ENCODE measurements at places on chromosomes 4 and X.

DNA sequence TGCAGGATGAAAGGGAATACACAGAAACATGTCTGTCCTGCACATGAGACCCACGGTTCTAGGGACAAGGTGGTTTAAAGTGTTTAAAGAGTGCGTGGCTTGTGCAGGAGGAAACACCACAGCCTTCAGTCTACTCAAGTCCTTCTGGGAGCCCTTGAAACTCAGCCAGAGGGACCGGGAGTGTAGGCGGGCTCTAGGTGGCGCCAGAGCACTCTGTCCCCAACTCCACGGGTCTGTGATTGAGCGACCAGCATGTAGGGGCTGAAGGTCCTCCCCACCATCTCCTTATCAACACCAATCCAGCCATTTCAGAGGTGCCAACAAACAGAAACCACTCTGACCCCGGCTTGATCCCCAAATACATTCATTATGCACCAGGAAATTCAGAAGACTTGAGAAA lies 82.0 kb upstream of the CLDN34 start:
- no peak for DNase-seq

DNA sequence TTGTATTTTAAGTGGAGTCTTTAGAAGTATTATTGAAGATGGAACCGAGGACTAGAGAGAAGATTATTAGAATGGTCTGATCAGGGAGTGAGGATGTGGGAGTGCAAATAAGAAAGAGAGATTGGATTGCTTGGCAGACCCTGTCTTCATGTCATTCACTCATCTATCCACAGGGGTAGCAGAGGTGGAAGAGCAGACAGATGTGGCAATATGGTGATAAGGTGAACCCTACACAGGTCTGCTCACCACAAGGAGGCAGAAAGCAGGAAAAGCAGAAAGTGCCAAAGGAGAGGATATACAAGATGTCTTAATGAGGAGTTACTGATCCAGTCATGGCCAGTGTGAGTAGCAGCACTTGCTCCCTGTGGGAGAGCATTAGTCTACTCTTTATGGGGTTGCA lies 129.4 kb downstream of the MAGEE2 start:
- DNase-seq: no peak

GRCh38 chrX:55290963-55291362 lies 26.2 kb upstream of the PAGE3 start:
- DNase-seq: no peak

DNA sequence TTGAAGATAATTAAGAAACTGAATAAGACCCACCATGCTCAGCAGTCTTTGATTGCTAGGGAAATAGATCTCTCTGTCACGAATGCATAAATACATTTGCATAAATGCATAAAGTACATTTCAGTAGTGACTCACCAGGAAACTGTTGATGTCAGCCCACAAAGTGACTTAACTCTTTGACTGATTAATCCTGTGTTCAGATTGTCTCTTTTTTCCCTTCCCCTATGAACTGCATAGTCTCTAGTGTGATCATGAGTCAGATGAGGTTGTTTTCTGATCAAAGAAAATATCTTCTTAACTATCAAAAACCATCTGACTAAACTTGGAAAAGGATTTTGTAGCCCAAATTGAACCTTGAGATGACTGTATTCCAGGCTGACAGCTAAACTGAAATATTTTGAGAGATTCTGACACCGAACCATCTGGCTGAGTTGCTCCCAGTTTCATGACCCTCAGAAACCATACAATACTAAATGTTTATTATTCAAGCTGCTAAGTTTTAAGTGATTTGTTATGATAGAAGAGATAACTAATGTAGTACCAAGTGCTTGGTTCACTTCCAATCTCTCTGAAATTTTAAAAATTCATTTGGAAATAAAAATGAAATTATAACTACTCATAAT lies 1381.5 kb upstream of the AGA start:
- no peak for DNase-seq

GRCh38 chr4:119623025-119623424 lies 5.6 kb downstream of the PDE5A start:
- DNase-seq: no peak

GRCh38 chrX:64437218-64437617 lies 42.0 kb upstream of the MTMR8 start:
- no peak for DNase-seq

GRCh38 chrX:44432641-44433040 lies 89.2 kb upstream of the EFHC2 start:
- DNase-seq: no peak

DNA sequence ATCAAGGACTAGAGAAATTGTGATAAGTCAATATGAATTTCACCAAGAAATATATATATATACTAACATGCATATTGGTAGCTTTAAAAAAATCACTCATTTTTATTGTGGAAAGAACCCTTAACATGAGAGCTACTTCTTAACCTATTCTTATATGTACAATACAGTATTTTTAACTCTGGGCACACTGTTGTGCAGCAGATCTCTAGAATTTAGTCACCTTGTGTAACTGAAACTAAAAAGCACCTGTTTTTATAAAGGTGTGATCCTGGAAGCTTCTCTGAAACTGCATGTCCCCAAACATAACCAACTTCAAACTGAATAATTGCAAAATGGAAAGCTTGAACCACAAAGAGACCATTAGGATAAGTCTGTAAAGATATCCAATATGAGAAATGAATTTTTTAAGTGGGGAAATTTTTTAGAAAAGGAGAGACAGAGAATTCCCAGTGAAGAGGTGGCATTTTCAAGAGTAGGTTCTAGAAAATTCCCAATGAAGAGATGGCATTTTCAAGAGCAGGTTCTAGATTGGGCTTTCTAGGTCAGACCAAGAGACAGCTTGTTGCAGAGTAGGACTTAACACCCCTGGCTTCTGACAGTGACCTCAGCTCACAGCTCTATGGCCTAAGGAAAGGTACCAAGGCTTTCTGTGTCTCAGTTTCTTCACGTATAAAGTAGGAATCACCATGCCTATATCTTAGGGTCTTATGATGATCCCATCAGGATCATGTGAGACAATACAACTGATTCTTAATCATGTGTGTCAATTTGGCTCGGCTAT lies 22.0 kb upstream of the PPARGC1A start:
- no peak for DNase-seq

GRCh38 chrX:66110112-66110511 lies 53.9 kb upstream of the HEPH start:
- DNase-seq: no peak

DNA sequence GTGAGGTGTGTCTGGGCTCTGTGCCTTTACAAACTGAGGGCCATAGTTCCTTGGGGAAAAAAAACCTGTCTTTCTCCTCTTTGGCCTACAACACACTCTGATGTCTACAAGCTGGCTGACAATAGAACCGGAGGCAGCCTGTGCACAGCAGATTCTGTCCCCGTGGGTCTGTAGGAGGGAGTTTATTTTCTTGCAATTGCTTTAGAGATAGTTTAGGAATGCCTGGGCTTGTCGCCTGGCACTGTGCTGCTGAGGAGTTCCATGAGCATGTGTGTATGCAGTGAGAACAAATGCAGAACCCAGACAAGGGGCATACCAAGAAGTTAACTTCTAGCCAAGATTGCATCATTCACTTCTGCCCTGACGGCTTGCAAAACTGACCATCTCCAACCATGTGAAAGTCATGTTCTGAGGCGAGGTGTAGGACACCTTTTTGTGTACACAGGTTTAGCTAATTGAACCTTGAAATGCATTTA lies 54.1 kb downstream of the CCNI start:
- DNase-seq: no peak

DNA sequence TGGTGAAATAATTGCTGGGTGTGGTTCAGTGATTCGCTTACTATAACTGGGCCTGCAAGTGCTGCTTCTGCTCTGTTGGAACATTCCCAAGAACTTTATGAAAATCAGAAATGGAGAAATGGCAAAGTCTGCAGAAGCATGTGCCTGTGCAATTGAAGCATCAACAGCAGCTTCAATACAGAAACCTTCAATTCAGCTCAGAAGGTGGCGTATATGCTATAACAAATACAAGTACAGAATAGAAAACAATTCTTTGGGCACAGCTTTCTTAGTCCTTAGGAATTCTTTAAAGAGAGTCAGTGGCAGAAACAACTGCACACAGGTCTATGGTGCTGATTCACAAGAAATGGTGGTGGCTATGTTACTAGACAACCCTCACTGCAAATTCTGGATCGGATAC lies 18.0 kb upstream of the PDHA2 start:
- no peak for DNase-seq

DNA sequence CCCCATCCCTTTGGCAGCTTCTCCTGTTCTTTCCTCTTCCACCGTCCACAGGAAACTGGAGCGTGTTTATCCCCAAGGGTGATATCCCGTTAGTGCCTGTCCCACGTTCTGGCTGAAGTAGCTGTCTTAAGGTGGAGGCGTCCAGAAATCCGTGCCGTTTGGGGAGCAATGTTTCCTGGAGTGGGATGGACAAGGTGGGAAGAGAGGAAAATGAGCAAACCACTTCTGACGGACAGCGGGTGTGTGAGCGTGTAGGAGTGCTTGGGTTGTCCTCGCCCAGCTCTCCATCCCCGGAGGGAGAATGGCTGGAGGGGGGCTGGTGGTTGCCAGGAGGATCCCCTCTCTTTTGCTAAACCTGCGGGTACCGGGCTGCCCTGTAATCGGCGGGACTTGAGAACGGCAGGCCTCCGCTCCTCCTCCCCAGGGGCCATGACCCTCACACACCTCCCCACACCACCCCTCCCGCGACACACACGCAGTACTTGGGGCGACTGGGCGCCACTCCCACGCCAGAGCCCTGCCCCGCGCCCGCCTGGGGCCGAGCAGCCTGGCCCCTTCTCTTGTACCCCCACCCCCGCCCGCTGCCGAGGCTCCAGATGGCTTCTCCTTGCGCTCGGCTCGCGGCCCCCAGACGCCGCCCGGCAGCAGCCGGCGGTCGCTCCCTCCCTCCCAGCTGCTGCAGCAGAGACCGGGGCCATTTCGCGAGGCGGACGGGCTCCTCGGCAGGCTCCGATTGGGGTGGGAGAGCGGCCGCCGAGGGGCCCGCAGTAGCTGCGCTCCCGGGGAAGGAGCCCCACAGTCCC lies 13.9 kb upstream of the PRDM8 start:
- DNase-seq: no peak

DNA sequence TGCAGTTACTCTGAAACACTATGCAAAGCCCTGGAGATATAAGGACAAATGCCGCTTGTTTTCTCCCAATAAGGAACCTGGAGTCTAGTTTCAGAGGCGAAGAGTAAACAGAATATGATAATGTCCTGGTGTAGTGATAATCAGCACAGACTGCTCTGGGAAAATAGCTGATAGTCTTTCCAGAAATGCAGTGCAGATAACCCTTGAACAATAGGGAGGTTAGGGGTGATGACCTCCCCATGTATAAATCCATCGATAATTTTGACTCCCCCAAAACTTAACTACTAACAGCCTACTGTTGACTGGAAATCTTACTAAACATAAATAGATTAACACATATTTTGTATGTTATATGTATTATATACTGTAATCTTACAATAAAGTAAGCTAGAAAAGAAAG lies 1280.9 kb upstream of the TENM3 start:
- no peak for DNase-seq

GRCh38 chrX:37754516-37754915 lies 25.3 kb upstream of the CYBB start:
- DNase-seq: no peak

DNA sequence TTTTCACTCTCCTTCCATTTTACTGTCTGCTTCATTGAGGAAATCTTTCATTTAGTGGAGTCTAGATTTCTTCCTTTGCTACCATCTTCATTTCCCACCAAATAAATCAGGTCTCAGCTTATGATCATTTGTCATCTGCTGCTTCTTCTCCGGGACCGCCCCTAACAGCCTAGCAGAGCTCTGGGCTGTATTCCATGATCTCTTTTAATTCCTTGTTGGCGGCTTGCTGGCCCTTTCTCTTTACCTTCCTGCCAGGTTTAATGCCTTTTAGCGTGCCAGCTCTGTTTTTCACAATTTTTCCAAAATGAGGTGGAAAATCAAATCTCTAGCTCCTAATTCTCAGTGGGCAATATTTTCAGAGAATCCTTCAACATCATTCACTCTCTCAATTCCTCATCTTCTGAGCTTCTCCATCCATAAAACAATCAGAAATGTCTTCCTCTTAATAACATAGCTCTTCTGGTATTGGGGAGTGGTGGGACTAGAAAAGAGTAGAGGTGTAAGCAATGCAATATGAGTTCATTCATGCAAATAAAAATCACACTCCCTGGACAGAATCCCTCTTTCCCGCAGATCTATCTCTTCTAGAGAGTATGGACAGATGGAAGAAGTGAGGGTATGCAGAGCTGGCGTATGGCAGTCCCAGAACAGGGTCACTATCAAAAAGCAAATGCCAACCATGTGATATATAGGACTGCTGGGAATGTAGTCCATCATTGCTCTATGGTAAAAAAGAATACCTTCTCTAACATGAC lies 491.3 kb downstream of the KCNIP4 start:
- DNase-seq: no peak

GRCh38 chr4:183984566-183984965 lies 79.5 kb downstream of the STOX2 start:
- no peak for DNase-seq

GRCh38 chr4:115159141-115159540 lies 45.7 kb upstream of the NDST4 start:
- DNase-seq: no peak

GRCh38 chr4:15436513-15436912 lies 8.7 kb downstream of the C1QTNF7 start:
- DNase-seq: no peak

GRCh38 chrX:49269767-49270248 lies at the start of gene PPP1R3F:
TSS of gene PPP1R3F (plus strand) at chrX:49269793. CDS start at chrX:49269870, 77 bp downstream.
- no peak for DNase-seq

DNA sequence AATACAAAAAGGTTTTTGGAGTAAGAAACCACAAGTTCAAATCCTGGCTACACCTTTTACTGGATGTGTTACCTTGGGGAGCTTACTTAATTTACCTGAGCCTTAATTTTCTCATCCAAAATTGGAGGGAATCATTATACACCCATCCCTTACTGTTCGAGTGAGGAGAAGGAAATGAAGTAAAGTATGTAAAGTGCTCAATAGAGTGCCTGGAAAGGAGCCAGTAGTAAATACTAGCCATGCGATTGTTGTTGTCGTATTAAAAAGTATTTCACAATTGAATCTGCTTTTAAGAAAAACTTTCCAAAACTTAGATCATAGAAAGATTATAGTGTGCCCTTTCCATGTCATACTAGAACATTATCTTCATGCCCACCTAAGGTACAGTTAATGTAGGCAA lies 124.5 kb downstream of the ATXN3L start:
- DNase-seq: no peak

GRCh38 chr4:94603170-94603747 lies 151.5 kb downstream of the PDLIM5 start:
- no peak for DNase-seq

DNA sequence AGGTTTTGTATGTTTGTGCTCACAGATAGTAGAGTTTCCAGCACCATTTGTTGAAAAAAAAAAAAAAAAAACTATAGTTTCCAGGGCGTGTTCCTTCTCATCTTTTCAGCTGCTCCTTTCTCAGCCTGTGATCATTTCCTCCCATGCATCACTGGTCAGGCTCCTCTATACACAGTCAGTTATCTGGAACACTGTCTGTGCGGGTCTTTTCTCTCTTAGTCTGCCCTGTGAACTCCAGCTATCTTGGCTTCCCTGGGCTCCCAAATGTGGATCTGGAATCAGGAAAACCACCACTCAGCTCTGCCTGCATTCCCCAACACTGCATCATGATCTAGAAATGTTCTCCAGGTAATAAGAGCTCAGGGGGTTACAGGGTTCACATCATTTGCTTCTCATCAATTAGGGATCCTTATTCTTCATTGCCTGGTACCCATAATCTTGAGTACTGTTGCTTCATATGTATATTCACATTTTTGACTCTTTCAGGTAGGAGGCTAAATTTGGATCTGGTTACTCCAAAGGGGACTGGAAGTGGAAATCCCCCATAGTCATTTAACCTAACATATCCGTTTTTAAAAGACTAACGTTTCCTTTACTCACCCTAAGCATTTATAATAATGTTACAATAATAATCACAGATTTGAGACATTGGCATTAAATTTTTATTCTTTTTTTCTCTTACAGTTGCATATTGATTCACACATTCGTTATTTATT lies 221.8 kb upstream of the KLF3 start:
- DNase-seq: no peak
